ENCODE measurements at places on chromosomes 2 and 18.

DNA sequence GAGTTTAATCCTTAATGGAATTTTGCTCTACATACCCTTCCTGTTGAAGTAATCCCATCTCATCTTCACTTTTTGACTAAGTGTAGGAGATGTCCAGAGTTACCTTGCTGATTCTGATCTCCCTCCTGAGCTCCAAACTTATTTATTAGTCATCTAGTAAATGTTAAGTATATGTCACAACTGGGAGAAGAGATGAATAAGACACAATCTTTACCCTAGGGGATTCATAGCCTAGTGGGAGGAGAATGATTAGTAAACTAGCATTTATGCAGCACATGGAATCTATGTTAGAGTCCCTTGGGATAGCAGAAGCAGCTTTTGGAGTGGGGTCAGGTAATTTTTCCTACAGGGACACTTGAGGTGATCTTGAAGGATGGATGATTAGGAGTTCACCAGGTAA is 20.7 kb downstream of the ACVR2A start:
- no peak for DNase-seq

DNA sequence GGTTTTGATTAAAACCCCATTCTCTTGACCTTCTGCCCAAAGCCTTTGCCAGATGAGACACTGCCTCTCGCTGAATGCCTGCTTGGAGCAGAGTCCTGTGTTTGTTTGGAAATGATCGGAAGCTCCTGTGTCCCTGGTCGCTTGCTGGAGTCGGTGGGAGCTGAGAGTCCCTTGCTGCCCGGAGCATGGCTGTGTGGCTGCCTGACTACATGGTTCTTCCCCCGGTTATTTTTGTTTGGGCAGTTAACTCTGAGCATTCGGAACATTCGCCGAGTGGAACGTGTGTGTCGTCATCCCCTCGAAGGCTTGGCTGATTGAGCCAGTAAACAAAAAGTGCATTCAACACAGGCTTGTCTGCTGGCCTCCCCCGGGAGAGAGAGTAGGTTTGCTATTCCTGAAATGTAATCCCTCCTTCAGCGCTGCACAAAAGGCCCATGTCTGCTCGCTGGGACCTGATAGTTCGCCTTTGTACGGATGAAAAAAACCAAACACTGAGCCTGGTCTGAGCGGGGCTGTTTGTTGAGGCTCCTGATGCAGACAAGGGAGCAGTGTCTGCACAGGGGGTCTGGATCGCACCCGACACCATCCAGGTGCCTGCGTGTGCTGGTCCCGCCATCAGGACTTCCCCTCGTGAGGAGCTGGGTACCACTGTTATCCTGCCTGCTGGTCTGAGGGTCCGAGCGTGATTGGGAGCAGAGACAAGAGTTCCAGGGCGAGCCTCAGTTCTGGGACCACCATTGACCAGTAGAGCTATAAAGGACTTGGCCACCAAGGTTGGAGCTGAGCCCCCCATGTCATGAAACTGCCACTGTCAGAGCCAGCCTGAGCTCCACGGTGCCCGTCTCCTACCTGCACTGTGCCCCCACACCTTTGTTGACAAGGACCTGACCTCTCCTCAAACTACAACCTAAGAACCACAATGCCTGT is 83.8 kb downstream of the AGAP1 start:
- no peak for DNase-seq

GRCh38 chr2:21451403-21451802 is 327.6 kb downstream of the TDRD15 start:
- no peak for DNase-seq

- no peak for DNase-seq
Observed at GRCh38 chr2:8203364-8203763, 478.5 kb upstream of the ID2 start.

DNA sequence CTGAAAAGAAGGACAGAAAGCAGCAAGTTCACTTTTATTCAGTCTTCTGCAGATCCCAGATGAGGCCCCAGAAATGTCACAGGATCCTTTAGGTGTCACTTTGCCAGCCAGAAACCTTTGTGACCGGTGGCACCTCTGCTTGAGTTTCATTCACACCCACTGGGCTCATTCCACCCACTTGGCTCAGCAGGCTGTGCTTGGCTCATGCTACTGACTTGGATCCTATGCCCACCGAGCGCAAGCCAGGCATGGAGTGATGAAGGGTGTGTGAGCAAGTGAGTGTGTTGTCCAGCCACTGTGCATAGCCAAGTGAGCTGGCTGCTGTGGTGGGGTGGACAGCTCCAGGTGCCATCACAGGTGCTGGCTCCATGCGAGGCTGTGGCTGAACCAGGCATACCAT is 357.0 kb upstream of the GULP1 start:
- no peak for DNase-seq

DNA sequence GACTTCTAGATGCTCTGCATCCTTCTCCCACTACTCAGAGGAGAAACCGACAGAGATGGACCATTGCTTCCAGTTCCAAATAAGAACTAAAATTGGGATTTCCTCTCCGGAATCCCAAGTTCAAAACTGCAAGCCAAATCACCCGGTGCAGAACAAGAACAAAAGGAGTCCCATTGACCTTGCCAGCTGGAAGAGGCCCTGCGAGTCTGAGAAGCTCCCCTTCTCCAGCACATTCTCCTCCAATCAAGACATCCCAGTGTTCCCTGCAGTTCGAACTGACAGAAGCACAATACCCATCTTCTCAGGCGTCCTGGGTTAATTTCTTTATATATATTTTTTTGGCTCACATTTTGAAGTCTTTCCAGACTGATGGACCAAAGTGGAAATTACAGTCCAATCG is 195.3 kb upstream of the MEIS1 start:
- no peak for DNase-seq

DNA sequence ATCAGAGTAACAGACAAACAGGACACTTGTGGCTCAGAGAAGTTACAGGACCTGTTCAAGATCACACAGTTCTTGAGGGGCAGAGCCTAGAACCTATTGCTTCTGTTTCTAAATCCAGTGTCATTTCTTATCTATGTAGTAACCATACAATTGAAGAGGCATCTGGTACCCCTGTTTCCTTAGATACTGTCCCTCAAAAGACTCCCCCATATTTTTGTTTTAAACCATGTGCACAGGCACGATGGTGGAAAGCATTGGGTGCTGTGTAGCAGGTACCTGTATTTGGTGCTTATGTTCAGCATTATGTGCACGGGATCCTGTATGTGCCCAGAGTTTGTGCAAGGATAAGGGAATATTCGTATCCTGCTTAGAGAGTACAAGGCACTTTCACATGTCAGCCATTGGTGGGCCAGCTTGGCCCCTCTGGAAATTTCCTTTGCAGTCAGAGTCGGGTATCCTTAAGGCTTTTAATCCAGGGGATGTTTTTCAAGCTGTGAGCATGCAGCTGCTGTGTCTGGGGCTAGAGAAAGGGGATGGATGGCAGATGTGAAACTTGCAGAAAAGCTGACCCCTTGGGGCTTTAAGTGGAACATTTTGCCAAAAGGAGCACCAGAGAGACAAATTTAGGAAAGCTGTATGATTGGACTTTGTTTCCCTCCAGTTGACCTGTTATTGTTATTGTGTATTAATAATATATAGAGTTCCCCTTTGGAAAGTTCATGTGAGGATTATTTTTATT is 2.1 kb downstream of the LBH start:
- no peak for DNase-seq

DNA sequence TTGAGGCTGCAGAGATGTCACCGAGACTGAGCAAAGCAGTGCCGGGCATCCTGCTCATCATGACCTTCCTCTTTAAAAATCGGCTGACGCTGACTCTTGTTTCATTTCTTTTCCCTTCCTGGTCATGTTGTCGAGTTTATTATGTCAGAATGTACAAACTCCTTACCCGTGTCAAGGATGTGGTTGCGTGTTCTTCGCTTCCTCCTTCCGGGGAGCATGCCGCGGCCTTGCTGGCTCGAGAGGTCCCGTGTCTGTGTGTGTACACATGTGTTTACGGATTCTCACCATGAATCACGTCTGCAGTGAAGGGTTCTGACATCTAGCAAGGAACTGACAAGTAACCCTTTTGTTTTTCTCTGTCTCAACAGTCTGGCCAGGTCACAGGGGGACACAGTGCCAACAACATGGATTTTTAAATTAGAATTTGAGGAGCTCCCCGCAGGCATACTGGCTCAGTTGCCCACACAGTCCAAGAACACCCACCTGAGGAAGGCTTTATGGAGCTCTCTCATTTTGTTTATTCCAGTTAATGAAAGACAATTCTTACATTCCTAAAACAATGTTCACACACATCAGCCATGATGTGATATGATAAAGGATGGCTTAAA is 60.2 kb downstream of the MYT1L start:
- DNase-seq = no peak

GRCh38 chr2:174722942-174723592 is 41.2 kb downstream of the CHRNA1 start:
- no peak for DNase-seq

GRCh38 chr18:10340821-10341220 is 113.6 kb upstream of the APCDD1 start:
- no peak for DNase-seq

DNA sequence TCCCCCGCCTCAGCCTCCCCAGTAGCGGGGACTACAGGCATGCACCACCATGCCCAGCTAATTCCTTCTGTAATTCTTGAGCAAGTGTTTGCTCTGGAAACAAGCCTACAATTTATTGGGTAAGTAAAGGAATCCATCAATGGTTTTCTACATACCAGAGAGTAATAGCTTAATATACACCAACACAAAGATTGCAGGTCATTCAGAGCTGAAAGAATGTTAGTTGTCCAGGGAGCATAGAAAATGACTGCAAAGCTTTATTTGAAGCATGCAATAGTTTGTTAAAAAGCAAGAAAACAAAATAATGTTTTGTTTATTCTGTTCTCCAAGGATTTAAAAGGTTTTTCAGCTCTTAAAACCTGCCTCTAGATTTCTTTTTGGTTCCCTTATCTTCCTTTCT is 5.6 kb downstream of the IDH1 start:
- DNase-seq = no peak

- peak; percentile 49 for DNase-seq
Observed at GRCh38 chr2:176158186-176158591, 1.1 kb downstream of the HOXD3 start.

DNA sequence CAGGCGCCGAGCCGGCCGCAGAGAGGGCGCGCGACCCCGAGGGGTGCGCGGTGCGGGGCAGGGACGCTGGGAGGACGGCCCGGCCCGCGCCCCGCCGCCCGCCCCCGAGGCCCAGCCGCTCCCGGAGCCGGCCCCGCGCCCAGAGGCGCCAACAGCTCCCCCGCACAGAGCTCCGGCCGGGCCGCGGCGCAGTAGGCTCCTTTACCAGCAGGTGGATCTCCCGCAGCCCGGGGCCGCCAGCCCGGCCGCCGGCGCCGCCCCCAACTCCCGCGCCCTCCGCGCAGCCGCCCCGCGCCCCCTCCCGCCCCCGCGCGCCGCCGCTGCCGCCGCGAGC is 258 bp downstream of the MGAT4A start:
- peak; percentile 50 for DNase-seq

- DNase-seq = peak; percentile 7
Observed at GRCh38 chr2:24920098-24920808, at the start of gene ADCY3. TSS of gene ADCY3 (minus strand) at chr2:24920237. CDS start at chr2:24918987, 1,250 bp downstream.

- no peak for DNase-seq
Observed at GRCh38 chr2:128091726-128092080, 703 bp downstream of the UGGT1 start.

GRCh38 chr18:45670281-45670962 is 53.6 kb upstream of the SLC14A1 start:
- no peak for DNase-seq

DNA sequence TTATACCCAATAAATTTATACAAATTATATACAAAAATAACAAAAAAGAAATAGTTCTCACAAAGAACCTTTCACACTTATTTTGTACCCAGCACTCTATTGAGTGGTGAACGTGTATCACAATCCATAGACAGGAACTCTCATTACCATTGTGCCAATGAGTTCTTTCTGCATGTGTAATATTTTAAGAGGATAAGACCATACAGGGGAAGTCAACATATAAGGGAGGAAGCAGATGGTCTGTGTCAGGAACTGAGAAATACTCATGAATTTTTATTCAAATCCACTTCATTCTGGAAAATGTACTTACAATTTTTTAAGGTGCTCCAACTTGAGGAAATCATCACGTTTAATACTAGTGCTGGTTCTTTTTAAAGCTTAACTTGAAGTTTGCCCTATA is 27.1 kb upstream of the ELOA2 start:
- no peak for DNase-seq

DNA sequence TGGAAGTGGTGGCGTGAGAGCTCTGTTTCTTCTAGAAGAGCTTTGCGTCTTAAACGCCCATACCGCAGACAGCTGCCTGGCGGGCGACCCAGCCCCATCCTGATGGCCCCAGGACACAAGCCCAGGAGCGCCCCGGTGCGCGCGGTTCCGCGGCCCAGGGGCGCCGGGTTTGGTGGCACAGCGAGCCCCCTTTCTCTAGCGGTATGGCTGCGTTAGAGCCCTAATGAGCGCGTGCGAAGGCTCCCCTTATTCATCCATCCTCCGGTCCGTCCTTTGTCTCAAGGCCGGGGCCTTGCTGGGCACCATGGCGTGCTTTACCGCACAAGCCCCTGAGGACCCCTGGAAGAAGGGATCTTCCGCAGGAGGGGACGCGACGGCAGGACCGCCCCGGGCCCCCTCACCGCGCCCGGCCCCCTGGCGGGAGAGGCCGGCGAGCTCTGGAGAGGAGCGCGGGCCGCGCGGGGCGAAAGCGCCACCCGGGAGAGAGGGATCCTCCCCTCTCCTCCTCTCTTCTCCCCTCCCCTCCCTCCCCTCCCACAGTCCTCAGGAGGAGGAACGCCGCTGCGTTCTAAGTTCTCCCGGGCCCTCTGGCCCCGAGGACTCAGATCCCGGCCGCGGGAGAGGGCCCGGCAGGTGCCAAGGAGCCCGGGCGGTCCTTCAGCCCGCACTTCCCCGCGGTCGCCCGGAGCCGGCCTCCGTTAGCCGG is 626 bp upstream of the SLC1A4 start:
- peak; percentile 77 for DNase-seq

DNA sequence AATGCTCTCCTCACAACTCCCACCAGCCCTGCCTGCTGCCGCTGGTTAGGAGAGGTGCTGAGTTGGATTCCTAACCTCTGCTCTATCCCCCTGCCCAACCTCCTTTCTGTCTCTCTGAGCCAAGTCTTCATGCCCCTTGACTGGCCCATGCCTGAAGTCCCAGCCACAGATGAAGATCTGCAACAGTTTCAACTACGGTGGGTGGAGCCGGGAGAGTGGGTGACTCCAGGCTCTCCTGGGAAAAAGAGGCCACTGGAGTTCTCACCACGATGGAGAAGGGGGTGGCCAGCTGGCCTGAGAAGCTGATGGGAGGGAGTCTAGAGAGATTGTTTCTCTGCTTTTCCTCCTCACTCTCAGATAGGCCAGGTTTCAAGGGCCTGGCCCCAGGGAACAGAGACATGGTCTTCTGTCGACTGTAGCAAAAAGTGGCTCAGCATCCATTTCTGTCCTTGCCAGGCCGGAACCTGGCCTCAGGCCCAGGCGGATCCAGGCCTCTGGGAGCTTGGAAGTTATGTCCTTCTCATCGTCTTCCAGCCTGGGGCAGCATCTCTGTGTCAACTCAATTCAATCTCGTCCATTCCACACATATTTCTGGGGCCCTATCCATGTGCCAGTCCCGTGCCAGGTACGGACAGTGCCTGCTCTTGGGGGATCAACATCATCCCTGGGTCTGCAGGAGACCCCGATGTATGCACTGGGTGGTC is 75.3 kb downstream of the INHBB start:
- no peak for DNase-seq

Measured in NCI-H1105 (cell line).